ENCODE measurements at places on chromosomes 4 and X.

- DNase-seq: no peak
Measured at GRCh38 chr4:7448036-7448435, 13.3 kb upstream of the PSAPL1 start.

- no peak for DNase-seq
Measured at GRCh38 chr4:155559915-155560314, 106.7 kb upstream of the GUCY1A1 start.

GRCh38 chr4:25925486-25926201 is 11.6 kb downstream of the SMIM20 start:
- DNase-seq: peak; percentile 35

DNA sequence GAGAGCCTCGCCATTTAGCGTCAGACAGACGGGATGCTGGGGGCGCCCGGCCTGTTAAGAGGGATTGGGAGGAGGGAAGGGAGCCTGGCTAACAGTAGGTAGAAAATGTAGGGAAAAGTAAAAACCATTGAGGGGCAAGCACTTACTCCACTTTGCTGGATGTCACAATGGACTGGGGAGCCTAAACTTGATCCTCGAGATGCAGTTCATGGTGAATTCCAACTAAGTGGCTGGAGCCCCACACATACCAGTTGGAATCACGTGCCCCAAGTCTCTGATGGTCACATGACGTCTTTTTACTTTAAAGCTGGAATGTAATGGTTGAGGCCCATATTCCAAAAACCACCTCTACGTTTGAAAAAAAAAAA is 1.5 kb downstream of the PLS3 start:
- DNase-seq: no peak

DNA sequence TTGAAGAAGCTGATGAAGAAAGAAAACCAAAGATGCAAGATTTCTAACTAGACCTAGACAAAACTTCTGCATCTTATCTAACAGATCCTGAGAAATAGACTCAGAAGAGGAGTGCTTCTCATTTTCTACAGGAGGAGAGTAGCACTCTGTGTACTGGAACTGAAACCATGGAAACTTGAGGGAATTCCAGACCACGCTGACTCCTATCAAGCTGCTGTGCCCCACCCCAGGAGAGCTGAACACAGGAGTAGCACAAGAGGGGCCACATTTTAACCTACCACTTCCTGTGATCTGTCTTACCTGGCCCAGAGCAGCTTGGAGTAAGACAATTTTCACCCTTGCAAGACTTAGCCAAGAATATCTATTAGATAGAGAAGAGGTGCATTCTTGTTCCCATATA is 248.9 kb downstream of the SCFD2 start:
- no peak for DNase-seq

DNA sequence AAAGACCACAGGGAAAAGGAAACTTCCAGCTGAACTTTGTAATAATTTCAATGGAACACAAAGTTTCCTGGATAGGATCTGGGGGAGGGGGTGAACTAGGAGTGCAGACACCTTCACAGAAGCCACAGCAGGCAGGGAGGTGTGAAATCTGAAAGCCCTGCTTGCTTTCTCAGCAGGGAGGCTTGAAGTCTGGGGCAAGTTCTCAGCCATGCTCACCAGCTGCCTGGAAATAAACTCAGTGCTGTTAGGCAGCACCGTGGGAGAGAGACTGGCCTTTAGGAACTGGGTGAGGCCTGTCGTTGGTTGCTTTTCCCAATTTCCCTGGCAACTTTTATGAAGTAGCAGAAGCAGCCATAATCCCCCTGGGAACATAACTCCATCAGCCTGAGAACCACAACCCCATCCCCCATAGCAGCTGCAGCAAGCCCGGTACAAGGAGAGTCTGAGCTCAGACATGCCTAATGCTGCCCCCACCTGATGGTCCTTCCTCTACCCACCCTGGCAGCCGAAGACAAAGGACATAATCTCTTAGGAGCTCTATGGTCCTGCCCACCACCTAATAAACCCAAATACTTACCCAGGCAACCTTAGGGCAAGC is 39.2 kb upstream of the NMU start:
- no peak for DNase-seq

- no peak for DNase-seq
Measured at GRCh38 chr4:101200561-101200960, 146.8 kb downstream of the PPP3CA start.

DNA sequence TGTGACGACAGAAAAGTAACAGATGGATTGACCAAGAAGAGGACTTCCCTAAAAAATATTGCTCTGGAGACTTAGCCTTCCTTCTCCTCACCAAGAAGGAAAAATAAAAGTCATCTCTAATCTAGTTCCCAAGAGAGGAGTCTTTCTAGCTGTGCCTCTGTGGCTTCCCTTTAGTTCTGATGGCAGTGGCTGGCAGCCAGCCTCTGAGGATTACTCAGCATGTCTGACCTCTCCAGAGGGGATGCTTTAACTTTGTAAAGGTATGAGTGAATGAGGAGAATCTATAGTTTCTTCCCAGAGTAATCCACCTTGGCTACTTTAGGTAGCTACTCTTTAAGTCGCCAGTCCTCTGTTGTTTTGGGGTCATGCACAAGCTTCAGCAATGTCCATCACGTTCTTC is 163.9 kb upstream of the KIT start:
- DNase-seq: no peak

- no peak for DNase-seq
Measured at GRCh38 chrX:139196890-139197289, 333.6 kb upstream of the F9 start.

- no peak for DNase-seq
Measured at GRCh38 chrX:14546190-14546589, 16.9 kb downstream of the GLRA2 start.

- no peak for DNase-seq
Measured at GRCh38 chrX:136034668-136035067, 49.4 kb downstream of the SLC9A6 start.

DNA sequence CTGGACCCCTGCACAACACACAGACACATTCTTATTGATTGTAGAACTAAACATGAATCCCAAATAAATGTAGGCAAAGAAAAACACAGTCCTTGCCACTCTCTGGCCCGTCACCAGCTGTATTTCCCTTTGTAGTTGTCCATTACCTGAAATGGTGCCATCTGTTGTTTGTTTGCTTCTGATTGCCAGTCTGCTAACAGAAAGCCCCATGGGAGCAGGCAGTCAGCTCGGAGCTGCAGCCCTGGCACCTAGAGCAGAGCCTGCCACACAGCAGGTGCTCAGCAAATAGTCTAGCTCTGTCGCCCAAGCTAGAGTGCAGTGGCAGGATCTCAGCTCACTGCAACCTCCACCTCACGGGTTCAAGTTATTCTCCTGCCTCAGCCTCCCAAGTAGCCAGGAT is 28.9 kb downstream of the CPLX1 start:
- DNase-seq: no peak

DNA sequence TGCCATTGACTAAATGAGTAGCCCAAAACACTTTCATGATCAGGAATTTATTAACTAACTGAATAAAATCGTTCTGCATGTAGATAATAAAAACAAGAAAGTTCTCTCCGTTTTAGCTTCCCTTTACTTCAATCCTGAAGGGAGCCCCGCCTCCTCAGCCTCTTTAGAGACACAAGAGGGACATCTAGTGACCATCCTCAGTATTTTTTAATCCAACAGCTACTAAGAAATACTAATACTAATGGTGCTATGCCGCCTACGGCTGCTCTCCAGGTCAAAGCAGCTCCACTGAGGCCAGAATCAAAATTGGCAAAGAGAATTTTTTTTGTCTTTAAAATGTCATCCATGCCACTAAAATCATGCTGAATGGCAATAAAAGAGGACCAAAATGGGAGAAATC is 3.2 kb upstream of the PCDH19 start:
- peak; percentile 12 for DNase-seq

GRCh38 chrX:98956014-98956413 is 1454.1 kb downstream of the PCDH19 start:
- DNase-seq: no peak

- no peak for DNase-seq
Measured at GRCh38 chrX:93346309-93346708, 327.1 kb downstream of the NAP1L3 start.

GRCh38 chrX:118637997-118638396 is 89.4 kb upstream of the IL13RA1 start:
- DNase-seq: no peak

DNA sequence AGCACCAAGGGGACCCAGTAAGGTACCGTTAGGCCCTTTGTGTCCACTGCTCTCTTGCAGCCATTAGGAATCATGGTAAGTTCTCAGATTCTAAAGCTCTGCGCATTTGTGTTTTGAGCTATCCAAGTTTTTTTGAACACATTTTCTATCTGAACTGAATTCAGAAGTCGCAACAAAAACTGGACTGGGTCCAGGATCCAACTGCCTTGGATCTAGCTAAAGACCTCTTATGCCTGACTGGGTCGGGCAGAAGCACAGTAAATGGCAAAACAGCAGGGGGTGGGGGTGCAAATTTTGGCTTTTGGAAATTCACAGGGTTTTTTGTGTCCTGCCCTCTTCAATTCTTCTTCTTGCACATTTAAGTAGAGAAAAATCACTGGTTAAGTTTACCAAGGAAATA is 30.0 kb downstream of the RCHY1 start:
- DNase-seq: no peak

DNA sequence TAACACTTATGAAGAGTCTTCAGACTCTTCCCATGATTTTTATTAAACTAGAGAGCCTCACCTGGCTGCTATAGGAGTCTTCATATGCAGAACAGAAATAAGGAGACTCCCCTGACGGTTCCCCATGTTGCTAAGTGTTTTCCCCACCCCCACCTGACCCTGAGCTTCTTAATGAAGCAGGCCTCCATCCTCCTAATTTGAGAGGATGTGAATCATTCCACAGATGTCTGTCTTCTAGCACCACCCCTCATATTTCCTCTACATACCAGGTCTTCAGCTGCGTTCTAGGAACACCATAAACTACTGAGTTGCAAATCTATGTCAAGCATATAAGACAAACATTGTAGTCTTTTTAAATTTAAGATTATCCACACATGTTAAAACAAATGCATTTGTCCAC is 36.9 kb downstream of the RP2 start:
- no peak for DNase-seq

- DNase-seq: no peak
Measured at GRCh38 chrX:19487520-19488200, 27.6 kb downstream of the MAP3K15 start.

GRCh38 chrX:110418316-110419235 is 59.9 kb downstream of the RTL9 start:
- no peak for DNase-seq

GRCh38 chrX:10725071-10725470 is 104.7 kb upstream of the MID1 start:
- no peak for DNase-seq

- DNase-seq: no peak
Measured at GRCh38 chr4:121237069-121237399, 72.9 kb upstream of the TNIP3 start.

DNA sequence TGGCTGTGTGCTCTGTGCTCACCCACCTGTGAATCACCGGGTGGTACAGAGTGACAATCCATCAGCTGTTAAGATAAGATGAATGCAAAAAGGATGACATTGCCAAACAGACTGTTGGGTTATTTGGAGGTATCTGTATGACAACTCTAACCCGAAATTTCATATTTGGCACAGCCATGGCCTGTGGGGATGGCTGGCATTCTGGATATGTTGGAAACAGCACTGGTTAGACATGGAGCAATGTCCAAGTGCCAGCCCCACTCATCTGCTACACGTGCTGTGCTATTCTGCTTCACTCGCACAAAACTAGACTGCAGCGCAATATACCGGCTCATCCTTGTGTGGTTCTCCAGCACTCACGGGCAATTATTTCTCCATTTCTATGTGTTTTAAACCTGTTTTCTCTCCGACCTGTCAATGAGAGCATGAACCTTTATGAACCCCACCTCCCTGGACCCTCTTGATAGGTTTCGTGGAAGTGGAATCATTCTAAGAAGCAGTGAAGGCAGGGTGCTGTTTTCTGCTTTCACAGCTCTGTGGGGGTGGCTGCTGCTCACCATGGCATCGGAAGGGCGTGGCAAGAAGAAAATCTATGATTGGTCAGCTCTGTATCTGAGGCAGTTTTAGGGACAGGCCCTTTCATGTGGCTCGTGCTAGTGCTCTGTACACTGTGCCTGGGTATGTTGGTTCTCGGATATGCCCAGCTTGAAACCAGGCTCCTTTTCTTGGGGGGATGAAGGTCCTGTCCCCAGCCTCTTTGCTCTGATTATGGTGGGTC is 94.9 kb downstream of the ENPP6 start:
- DNase-seq: no peak
